ENCODE measurements at places on chromosomes 13 and 19.

GRCh38 chr13:85141401-85141800, 657.8 kb downstream of the SLITRK6 start:
- no peak for DNase-seq

- DNase-seq, result peak; percentile 27
These were observed 7.6 kb downstream of the F2RL3 start for GRCh38 chr19:16896146-16897028.

- DNase-seq, result no peak
These were observed 59.4 kb downstream of the XPO4 start for GRCh38 chr13:20843166-20843565.

DNA sequence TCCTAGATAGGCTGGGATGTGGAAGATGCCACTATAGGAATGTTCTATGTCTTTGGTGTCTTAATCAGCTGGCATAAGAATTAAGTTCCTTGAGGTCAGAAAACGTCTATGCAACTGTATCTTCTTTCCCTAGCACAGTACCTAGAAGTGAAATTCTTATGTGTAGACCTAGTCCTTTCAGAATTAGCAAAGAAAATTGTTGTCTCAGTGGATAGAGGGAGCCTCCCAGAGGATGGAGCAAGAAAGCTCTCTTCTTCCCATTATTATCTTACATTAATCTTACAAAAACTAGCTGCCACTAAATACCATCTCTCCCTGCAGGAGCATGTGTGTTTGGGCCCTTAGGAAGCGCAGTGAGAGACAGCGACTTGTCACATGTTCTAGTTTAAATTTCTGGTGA, 11.6 kb downstream of the CLDN10 start:
- DNase-seq, result no peak

DNA sequence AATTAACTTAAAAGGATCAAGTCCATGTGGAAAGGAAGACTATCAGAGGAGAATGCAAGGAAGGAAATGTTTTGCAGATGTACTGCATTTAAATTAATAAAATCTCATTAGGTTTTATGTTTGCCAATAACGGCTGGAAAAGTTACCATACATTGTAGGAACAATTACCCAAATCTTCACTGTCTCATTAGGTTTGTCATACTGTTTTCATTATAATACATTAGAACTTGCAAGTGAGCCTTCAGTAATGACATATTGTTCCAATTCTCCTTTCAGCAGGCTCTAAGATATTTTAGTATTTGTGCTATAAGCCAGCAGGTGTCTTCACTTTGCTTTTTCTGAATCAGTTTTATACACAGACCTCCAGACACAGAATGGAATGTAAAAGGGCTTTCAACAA, 661.6 kb upstream of the KLHL1 start:
- DNase-seq, result no peak

- DNase-seq, result no peak
These were observed 25.1 kb downstream of the CARS2 start for GRCh38 chr13:110680852-110681251.

GRCh38 chr13:87344176-87344575, 327.0 kb upstream of the SLITRK5 start:
- no peak for DNase-seq

GRCh38 chr13:52001120-52001731, 10.0 kb downstream of the ATP7B start:
- DNase-seq, result no peak

DNA sequence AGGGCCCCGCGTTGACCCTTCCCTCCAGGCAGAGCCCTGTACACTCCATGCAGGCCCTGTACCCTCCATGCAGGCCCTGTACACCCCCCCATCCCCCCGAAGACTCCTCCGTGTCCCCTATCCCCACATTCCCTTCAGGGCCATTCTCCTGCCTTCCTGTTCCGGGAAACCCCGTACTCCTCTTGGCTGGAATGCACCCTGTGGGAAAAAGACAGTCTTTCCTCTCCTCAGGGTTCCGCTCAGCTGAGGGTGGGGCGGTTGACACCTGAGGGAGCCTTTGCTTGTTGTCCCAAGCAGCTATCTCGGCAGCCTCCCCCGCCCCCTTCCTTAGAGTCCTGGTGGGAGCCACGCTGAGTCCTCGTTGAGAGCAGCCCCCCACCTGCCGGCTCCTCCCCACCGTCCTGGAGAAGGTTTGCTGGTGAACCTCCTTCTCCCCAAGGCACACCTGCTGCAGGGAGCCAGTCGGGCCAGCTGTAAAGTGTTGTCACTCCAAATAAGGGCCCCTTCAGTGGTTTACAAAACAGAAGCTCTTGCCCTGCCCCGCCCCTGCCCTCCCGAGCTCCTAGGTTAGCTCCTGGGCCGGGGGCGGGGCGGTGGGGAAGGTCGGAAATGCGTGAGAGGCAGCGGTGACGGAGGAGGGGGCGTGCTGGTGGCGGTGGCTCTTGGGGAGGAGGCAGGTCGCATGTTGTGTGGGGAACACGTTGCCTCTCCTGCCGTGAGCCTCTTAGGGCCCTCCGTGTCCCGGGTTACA, 1.5 kb downstream of the GNA11 start:
- DNase-seq, result peak; percentile 52

DNA sequence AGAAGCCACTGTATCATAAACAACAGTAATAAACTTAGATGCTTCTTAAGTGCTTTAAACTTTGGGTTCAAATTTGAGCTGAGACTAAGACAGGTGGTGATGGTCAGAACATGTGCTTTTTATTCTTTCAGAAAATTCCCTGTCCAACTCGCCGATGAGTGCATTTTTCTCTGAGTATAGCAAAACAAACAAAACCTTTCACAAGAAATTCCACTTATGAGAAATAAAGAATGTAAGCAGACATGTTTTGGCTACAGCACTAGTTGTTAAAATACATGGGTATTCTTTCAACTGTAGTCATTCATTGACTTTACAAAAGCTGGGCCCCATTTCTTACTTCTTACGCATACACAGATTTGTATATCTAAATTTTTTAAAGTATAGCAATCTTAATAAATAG, 125.6 kb downstream of the SPRY2 start:
- no peak for DNase-seq

DNA sequence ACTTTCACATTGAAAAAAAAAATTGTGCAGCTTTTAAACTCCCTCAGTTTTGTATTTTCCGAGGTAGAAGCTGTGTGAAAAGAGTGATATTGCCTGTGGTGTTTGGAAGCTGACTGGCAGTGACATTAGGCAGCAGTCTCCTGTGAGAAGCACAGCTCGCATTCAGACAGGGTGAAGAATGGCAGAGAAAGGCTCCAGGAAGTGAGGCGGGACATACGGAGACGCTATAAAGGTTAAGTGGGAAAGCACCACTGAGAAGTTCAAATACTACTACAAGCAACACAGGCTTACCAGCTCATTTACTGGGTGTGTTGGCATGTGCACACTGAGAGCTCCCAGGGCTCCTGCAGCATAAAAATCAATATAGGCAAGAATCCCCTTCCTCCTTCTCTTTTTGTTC, 88.4 kb downstream of the RXFP2 start:
- no peak for DNase-seq

- no peak for DNase-seq
These were observed 702.9 kb upstream of the PCDH9 start for GRCh38 chr13:67932991-67933390.

- no peak for DNase-seq
These were observed 431.4 kb downstream of the TBC1D4 start for GRCh38 chr13:75050419-75051046.

GRCh38 chr13:99367663-99368448, 60.7 kb upstream of the GPR183 start:
- DNase-seq, result no peak

- no peak for DNase-seq
These were observed 6.0 kb upstream of the BCL3 start for GRCh38 chr19:44742330-44743061.

- DNase-seq, result peak; percentile 29
These were observed 6.8 kb upstream of the DGKH start for GRCh38 chr13:42041684-42042035.

GRCh38 chr19:22607653-22608430, 26.3 kb upstream of the ZNF492 start:
- DNase-seq, result no peak

- DNase-seq, result no peak
These were observed 95.1 kb downstream of the SLC7A1 start for GRCh38 chr13:29500386-29500785.

DNA sequence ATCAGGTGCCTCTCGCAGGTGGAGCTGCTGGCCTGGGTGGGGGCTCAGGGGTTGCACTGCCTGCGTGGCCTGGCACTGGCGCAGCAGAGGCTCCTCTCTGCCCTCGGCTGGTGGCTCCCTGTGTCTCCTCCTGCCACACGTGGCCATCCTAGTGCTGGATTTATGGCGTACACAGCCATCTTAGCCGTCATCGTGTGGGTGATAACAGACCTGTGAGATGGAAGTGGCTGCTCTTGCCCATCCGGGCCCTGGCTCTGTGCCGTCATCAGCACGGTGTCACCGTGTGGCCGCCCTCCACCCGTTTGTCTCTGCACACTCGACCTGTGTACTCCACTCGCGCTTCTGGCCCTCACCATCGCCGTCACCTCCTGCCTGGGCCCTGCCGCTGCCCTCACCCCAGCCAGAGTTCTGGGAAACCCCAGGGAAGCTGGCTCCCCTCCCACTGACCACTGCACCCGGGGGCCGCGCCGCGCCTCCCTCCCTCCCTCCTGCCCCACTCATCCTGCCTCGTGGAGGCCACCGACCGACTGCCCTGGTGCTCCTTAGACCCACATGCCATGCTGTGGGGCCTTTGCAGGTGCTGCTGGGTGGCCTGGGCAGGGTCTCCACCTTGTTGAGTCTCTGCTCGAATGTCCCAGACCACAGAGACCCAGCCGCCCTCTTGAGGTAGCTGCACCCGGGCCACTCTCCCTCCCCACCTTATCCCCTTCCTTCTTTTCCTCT, 29.5 kb downstream of the TMEM255B start:
- no peak for DNase-seq

GRCh38 chr13:110869805-110870706, 44.8 kb downstream of the ANKRD10 start:
- DNase-seq, result no peak

GRCh38 chr13:72506706-72507105, 220.7 kb downstream of the MZT1 start:
- no peak for DNase-seq

- no peak for DNase-seq
These were observed 646 bp downstream of the TMEM161A start for GRCh38 chr19:19137556-19138108.

DNA sequence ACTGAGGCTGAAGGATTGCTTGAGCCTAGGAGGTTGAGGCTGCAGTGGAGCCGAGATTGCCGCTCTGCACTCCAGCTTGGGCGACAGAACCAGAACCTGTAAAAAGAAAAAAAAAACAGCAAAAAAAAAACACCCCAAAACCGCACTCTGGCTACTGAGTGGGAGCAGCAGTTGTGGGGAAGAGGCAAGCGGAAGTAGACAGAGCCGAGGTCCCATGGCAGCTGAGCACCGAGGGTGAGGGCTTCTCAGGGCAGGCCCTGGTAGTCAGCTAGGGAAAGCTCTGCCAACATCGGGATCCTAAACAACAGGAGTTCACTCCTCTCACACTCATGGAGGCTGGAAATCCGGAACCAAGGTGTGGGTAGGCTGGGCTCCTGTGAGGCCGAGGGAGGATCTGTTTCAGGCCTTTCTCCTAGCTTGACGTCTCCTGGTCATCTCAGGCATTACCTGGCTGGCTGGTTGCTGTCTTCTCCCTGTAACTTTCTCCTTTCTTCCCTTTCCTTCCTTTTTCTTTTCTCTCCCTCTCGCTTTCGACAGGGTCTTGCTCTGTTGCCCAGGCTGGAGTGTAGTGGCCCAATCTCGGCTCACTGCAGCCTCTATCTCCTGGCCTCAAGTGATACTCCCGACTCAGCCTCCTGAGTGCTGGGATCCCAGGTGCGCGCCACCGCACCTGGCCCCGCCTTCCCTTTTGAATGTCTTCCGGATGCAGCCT, 15.8 kb upstream of the LATS2 start:
- DNase-seq, result no peak

Measured in neuronal stem cell (in vitro differentiated cells).